ELF-1 (cell line): ENCODE measurements at places on chromosomes 5 and 9.

- no peak for DNase-seq
These were observed 42.0 kb upstream of the ORM1 start for GRCh38 chr9:114280636-114281472.

GRCh38 chr5:15834596-15835245 is 334.7 kb downstream of the FBXL7 start:
- no peak for DNase-seq

- no peak for DNase-seq
These were observed 46.5 kb downstream of the PIP5K1B start for GRCh38 chr9:68751556-68751955.

- DNase-seq = peak; percentile 38
These were observed 799.9 kb upstream of the TYRP1 start for GRCh38 chr9:11893331-11893730.
